ENCODE measurements at places on chromosomes 2 and 18.
A peak's percentile ranks its signal among the peaks of the same experiment; 100 is the strongest.

DNA sequence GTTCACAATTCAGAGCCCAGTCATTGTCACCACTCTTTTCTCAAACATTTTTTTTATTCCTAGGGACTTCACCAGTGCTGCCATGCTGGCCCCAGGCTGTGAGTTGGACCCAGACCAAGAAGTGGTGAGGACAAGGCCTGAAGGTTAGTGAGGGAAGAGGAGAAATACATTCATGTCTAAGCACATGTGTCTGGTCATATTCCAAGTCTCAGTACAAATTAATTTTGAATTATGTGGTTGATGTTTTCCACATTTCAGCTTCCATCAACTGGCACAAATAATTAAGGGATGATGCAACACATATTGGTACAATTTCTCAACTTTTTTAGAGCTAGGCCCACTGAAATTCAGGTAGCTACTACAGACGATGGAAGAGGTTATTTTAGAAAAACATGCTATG is 106.6 kb upstream of the UPP2 start:
- DNase-seq: no peak

GRCh38 chr2:195622966-195623365 is 34.1 kb upstream of the SLC39A10 start:
- DNase-seq: no peak

DNA sequence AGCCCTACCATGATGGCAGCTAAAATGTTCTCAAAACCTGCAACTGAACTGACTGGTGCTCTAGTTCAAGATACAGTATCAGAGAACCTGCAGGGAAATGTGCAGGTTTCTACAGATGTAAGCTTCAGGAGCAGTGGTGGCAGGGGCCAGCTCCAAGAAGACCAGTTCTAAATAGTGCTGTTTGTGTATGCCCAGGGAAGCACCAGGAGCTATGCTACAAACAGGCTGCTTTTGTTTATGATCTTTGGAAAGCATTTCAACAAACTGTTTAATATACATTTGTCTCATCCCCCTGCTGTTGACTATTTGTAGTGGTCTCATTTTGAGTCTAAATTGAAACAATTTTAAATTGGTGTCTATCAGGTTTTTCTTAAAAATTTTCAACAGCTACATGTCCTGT is 20.7 kb downstream of the FZD5 start:
- no peak for DNase-seq

- DNase-seq: no peak
Measured at GRCh38 chr2:159154366-159154765, 132.1 kb downstream of the WDSUB1 start.

DNA sequence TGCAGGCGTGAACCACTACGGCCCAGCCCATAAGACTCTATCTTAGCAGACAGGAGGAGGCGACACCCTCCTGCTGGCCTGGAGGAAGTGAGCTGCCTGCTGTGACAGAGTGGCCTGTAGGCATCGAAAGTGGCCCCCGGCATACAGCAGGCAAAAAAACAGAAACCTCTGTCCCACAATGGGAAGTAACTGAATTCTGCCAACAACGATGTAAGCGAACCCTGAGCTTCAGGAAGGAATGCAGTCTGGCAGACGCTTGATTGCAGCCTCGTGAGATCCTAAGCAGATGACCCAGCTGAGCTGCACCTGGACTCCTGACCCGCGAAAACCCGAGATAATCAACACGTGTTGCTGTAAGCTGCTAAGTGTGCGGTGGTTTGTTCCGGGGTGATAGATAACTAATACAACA is 13.6 kb downstream of the MRO start:
- DNase-seq: peak; percentile 45

DNA sequence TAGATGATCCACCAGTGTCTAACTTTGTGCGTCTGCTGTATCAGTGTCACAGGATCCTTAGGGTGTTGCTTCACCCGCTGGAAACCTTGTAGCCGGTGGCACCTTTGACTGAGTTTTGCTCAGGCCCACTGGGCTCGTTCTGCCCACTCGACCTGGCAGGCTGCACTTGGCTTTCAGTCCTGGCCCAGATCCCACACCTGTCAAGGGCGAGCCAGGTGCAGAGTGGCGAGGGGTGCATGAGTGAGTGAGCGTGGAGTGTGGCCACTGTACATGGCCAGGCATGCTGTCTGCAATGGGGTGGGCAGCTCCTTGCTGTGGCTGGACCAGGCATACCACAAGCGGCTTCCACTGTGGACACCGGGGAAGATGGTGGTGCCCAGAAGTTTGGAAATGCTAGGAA is 179.0 kb downstream of the FAM210A start:
- no peak for DNase-seq

GRCh38 chr18:62999392-62999791 is 284.1 kb downstream of the PHLPP1 start:
- no peak for DNase-seq

DNA sequence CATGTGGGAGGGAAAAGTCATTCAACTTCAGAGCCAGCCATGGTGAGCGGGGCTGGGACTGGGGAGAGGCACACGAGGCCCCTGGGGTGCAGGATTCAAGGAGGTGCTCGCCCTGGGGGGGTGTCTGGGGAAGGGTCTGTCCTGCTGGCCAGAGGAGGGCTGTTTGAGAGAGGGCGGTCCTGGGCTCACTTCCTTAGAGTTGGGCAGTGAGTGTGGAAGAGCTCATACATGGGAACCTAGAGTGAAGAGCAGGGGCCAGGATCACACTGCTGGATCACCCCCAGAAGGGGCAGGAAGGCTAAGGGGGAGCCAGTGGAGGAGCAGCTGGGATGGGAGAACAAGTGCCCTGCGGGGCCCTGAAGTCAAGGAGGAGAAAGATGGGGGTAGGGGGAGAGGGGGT is 6.5 kb downstream of the SH3BP4 start:
- no peak for DNase-seq

DNA sequence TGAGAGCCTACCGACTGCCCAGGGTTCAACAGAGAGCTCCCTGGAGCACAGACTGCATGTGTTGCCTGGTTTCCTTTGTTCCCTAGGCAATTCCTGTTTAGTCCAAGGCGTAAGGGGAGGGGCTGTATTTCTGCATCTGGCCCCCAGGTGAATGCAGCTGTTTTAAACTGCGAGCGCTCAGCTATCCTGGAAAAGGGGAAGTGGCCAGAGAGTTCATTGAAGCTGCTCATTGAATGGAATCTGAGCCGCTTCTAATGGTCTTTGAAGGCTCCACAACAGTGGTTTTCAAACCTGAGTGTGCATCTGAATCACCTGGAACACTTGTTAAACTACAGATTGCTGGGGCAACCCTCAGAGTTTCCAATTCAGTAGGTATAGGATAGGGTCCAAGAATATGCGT is 18.1 kb downstream of the MAPK4 start:
- DNase-seq: no peak

GRCh38 chr2:99635710-99636109 is 145.9 kb upstream of the REV1 start:
- DNase-seq: no peak

- peak; percentile 54 for DNase-seq
Measured at GRCh38 chr2:230411570-230412370, 4.2 kb upstream of the SP100 start.

DNA sequence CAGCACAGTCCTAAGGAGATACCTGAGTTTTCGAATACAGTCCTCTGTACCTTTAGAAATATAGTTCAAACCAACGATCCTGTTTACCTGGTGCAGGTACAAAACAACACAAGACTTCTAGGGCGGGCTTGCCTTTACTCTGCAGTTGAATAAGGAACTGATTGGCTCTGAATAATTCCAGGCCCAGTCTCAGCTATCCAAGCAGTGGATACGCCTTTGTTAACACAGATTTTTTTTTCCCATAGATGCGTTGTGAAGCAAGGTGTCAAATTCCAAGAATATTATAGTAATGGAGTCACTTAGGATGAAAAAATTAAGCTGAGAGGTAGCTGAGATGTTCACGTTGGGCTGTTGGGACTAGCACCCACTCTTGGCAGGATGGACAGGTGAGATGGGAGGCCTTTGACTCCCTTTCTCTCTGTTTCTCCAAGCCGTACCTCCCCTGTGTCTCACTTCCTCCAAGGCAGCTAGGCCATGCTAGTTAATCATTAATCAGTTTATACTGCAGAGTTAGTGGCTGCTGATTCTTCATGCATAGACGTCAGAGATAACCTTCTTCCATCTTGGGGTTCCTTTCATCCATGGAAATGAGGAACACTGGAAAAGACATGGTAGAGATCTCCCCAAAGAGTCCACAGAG is 380.8 kb upstream of the ACVR2A start:
- no peak for DNase-seq

DNA sequence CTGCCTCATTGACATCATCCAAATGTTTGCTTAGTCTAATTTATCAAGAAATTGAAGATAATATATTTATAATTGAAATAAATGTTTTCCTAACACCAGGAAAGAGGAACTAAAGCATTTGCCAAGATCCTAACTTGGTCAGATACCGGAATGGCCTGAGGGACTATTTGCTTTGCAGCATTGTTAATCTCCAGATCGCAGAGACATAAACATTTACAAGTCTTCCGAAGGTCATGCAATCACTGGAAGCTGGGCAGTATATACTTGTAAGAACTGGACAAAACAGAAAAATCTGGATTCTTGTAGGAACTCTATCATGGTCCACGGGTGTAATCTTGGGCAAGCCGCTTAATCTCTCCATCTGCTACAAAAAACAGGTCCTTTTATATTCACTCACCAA is 42.2 kb downstream of the CYBRD1 start:
- DNase-seq: no peak

- no peak for DNase-seq
Measured at GRCh38 chr2:41621095-41621494, 426.7 kb upstream of the PKDCC start.

DNA sequence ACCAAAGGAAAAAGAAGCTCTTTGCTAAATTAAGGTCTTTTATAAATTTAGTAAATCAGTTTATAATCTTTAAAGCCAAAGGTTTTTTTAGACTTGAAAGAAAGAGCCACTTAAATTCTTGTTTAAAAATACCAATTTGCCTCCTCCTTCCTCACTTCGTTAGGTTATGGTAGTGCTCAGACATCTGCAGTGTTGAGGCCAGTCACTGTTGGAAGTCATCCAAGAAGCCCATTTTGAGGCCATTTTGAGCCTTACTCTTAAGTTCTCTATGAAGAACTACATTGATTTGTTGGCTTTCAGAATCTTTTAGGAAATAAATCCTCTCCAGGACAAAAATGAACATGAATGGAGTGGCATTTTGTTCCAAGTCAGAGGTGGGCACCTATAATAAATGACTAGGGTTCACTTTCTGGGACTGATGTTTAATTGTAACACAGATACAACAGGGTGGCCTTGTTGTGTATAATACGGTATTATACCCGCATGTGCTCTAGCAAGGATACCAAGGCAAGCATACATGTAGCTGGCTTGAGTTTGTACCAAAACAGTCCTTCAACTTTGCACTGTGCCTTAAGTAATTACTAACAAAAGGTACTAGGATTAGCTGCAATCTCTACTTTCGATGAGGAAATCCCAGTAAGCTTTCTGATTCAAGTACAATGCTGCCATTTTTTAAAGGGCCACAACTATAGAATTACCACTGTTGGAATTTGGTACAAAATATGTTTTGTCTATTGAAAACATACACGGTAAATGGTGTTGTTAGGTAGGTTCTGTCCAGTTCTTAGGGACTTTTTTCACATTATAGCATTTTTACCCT is 22.8 kb downstream of the SLC66A3 start:
- no peak for DNase-seq

- DNase-seq: no peak
Measured at GRCh38 chr18:55503167-55503820, 84.7 kb downstream of the TCF4 start.

DNA sequence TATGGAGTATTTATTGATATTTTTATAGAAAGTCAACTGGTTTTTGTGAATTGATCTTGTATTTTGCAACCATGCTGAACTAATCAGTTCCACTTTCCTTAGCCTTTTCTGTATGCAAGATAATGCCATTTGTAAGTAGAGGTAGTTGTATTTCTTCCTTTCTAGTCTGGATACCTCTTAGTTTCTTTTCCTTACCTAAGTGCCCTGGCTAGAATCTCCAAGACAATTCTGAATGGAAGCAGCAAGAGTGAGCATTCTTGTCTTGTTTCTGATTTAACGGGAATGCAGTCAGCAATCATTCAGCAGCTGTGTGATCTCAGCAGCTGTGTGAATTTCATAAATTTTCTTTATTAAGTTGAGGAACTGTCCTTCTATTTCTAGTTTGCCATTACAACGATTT is 73.4 kb downstream of the NRXN1 start:
- DNase-seq: no peak

DNA sequence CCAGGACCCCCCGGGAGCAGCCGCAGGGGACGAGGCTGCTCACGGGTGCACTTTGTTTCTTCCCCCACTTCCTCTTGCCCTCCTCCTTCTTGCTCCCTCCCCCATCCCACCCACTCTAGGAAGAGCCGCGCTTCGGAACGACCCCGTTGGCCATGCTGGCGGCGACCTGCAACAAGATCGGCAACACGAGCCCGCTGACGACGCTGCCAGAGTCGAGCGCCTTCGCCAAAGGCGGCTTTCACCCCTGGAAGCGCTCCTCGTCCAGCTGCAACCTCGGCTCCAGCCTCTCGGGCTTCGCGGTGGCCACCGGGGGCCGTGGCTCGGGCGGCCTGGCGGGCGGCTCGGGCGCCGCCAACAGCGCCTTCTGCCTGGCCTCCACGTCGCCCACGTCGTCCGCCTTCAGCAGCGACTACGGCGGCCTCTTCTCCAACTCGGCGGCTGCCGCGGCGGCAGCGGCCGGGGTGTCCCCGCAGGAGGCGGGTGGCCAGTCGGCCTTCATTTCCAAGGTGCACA is 1.3 kb downstream of the SP9 start:
- DNase-seq: no peak

- no peak for DNase-seq
Measured at GRCh38 chr2:197079414-197079813, 152.9 kb upstream of the PGAP1 start.

- no peak for DNase-seq
Measured at GRCh38 chr18:80227472-80227871, 19.8 kb downstream of the PARD6G start.

DNA sequence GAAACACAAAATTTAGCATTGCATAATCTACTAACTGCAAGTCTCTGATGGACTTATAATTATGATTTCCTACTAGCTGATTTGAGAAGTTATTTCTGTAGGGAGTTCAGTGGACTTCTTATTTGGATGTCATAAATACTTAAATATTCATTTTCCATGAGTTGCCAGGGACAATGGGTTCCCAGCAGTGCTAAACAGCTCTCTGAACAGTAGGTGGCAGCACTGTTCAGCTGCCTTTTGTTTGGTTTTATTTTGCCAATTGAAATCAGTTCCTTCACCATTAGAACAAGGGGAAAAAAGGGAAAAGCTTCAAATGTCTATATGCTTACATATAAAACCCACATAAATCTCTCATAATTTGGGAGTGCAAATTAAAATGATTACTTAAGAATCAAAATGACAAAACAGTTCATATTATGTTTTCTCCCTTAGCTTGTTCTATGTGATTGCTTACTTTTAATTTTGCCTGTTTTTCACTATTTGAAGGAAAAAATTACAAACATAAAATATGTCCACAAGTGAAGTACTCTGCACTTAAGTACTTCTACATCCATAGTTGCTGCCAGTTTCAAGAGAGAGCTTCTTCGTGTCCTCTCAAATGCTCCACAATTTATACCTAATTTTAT is 898.9 kb downstream of the CPS1 start:
- DNase-seq: no peak

DNA sequence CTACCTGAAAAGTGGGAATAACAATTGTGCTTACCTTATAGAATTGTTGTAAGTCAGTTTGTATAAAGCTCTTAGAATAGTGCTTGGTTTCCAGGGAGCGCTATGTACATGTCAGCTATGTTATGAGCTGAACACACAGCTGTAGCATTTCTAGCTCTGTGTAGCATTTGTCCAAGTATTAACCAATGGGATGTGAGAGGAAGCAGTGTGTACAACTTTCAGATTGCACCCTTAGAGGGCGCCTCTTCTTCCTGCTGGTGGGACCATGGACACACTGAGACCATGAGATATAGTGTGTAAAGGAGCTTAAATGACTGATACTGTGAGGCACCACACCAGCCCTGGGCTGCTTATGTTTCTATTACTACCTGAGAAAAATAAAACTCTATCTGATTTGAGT is 380.2 kb downstream of the LNPK start:
- no peak for DNase-seq
